ENCODE measurements at places on chromosomes 1 and 21. TPM values are rescaled to one million over a fixed set of nuclear protein-coding genes. Genes with fewer than 3 reads are reported as not detected.

Gene GREM2
- total RNA-seq: 3.9 TPM

Gene NPHS2
- total RNA-seq: not detected

Gene ZSWIM5
- total RNA-seq: 14.7 TPM

Gene SPRR5
- not detected for total RNA-seq

Gene HPCAL4
- not detected for total RNA-seq

GRCh38 chr1:212593821-212594251 lies 14.7 kb upstream of the ATF3 start:
- H3K4me1 ChIP-seq: peaks cover 4% of the 10 kb centered on the region
- no peaks in the 10 kb centered on the region for H3K27me3 ChIP-seq
- DNase-seq: no peak
- H3K27ac ChIP-seq: no peak overlapping the region

- no peak overlapping the region for H3K27ac ChIP-seq
- H3K36me3 ChIP-seq: no peaks in the 10 kb centered on the region
- no peaks in the 10 kb centered on the region for H3K4me1 ChIP-seq
- no peaks in the 10 kb centered on the region for H3K27me3 ChIP-seq
- H3K4me3 ChIP-seq: no peak overlapping the region
- no peak for DNase-seq
Observed at GRCh38 chr1:30471307-30471706, 252.1 kb downstream of the MATN1 start.

- no peaks in the 10 kb centered on the region for H3K36me3 ChIP-seq
- H3K27me3 ChIP-seq: no peaks in the 10 kb centered on the region
- no peak overlapping the region for H3K4me3 ChIP-seq
- no peaks in the 10 kb centered on the region for H3K4me1 ChIP-seq
- DNase-seq: no peak
Observed at GRCh38 chr1:189431447-189431846, 1046.2 kb downstream of the BRINP3 start.

GRCh38 chr1:12552951-12553921 lies 64.8 kb downstream of the DHRS3 start:
- H3K27ac ChIP-seq: no peak overlapping the region
- H3K4me1 ChIP-seq: no peaks in the 10 kb centered on the region
- H3K36me3 ChIP-seq: no peaks in the 10 kb centered on the region
- H3K4me3 ChIP-seq: no peak overlapping the region

- no peaks in the 10 kb centered on the region for H3K27me3 ChIP-seq
- no peak for DNase-seq
- H3K4me1 ChIP-seq: no peaks in the 10 kb centered on the region
- H3K27ac ChIP-seq: no peak overlapping the region
Observed at GRCh38 chr1:32040711-32041110, 27.0 kb downstream of the KHDRBS1 start.

DNA sequence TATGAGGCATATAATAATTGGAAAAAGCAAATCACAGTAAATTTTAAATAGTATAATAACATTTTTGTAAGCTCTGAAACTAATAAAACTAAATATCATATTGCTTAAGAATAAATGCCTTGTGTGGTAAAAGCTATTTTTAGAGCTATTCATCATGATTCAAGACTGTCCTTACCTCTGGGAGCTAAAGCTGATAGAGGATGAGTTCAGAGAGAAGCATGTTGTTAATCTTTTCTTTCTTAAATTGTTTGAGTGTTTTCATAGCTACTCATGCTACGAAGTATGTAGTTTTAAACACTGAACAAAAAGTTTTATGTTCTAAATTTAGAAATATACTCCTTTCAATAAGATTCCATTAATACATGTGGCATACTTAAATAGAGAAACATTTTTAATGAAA lies 30.5 kb downstream of the IFI16 start:
- no peaks in the 10 kb centered on the region for H3K4me1 ChIP-seq
- H3K36me3 ChIP-seq: peaks cover 70% of the 10 kb centered on the region
- no peak for DNase-seq

DNA sequence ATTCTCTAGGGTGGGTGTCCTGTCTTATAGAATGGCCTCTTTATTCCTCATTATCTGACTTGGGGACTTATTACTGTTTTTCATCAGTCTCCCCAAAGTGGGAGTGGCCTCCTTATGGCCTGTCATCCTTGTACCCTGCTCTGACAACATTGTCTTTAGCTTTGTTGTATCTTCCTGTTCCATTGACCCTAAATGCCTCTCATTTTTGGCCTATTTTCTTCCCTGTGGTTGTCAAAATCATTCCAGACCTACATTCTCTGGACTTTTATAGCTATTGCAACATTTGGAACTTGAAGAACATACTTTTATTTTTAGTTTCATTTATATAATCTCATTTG lies 9.7 kb downstream of the SFT2D2 start:
- DNase-seq: no peak
- H3K27ac ChIP-seq: no peak overlapping the region
- no peaks in the 10 kb centered on the region for H3K27me3 ChIP-seq
- H3K4me3 ChIP-seq: no peak overlapping the region

- H3K27ac ChIP-seq: no peak overlapping the region
- DNase-seq: no peak
- H3K4me1 ChIP-seq: peaks cover 4% of the 10 kb centered on the region
Observed at GRCh38 chr1:15900662-15901279, 53.3 kb downstream of the SPEN start.

Measured in Peyer's patch (tissue), 4 donors.